ENCODE measurements at places on chromosomes 13 and 19.
A peak's percentile ranks its signal among the peaks of the same experiment; 100 is the strongest.

GRCh38 chr13:100602493-100603111, 14.0 kb upstream of the GGACT start:
- DNase-seq, result no peak

- DNase-seq, result no peak
These were observed 18.6 kb downstream of the SCEL start for GRCh38 chr13:77554069-77554468.

DNA sequence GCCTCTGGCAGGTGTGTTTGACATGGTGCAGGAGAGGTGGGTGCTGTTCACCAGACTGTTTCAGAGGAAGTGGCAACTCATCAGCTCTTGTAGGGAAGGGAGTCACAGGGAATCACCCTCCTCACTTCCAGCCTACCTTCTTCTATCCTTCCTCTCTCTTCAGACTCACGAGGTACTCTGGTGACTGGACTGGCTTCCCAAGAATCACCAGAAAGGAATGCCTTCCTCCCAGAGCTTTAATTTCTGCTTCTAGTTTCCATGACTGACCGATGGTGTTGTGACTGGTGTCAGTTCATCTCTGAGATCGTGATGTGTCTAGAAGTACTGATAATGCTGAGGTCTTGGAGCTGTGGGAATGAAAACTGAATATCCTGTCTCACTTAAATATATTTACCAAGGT, 247.3 kb downstream of the KCTD12 start:
- DNase-seq, result no peak

- DNase-seq, result no peak
These were observed 855.1 kb downstream of the SLITRK5 start for GRCh38 chr13:88526186-88526852.

DNA sequence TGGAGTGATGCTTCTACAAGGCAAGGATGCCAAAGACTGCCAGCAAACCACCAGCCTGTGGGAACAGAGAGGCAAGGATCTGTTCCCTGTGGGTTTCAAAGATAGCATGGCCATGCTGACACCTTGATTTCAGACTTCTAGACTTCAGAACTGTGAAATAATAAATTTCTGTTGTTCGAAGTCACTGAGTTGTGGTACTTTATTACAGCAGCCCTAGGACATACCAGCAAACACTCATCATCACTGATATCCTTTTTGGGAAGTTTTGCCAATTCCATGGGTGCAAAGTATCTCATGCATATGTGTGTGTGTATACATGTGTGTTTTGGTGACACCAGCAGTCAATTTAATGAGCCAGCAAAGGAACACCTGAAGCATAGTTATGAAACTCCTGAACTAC, 21.0 kb downstream of the LMO7 start:
- no peak for DNase-seq

- no peak for DNase-seq
These were observed 23.1 kb downstream of the LRFN3 start for GRCh38 chr19:35959040-35959967.

GRCh38 chr19:40208602-40209001, 9.6 kb downstream of the TTC9B start:
- DNase-seq, result no peak

DNA sequence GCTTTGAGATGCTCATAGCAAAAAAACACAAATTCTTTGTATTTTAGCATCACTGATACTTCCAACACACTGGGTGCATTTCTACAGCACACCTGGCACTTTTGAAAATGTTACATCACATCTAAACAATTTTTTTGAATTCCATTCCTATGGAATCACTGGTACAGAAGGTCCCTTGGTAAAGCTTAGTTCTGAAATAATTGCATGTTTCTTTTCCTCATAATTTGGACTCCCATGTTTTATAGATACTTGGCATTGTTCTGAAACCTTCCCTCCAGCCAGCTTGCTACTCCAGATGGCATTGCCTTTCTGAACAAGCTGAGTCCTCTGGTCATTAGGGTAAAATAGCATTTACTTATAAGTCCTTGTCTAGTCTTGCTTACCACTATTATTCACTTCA, 481.3 kb upstream of the GPC6 start:
- DNase-seq, result no peak

DNA sequence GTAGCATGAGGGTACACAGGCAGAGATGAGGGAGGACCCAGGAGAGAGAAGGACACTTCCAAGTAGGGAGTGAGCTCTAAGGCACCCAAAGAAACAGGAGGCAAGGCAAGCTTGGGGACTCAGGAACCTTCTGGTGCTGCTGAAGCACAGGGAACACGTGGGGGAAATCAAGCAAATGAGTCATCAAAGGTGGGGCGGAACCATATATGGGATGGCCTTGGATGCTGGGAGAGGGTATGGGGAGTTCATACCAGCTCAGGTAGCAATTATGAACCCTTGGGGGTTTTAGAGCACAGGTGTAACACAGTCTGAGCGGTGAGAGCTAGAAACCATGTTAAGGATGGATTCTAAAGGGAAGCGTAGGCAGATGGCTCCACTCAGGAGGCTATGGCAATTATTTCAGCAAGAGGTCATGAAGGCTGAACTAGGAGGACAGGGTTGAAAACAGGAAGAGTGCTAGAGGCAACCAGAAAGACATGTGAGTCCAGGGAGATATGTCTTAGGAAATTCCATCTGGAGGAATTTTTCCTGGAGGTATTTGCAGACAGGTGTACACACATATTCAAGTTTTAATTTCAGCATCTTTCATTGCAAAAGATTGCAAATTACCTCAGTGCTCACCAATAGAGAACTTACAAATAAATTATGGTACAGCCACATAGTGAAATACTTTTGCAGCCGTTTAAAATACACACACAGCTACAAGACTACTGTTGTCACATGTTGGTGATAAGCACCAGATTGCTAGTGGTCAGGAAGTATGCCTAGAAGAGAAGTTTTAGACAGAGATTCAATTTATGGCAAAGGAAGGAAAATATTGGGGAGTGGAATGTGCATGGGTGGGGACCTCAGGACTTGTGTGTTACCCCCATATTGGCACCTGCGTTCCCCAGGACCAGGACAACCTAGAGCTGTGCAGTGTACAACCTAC, 77.0 kb downstream of the STARD13 start:
- no peak for DNase-seq

DNA sequence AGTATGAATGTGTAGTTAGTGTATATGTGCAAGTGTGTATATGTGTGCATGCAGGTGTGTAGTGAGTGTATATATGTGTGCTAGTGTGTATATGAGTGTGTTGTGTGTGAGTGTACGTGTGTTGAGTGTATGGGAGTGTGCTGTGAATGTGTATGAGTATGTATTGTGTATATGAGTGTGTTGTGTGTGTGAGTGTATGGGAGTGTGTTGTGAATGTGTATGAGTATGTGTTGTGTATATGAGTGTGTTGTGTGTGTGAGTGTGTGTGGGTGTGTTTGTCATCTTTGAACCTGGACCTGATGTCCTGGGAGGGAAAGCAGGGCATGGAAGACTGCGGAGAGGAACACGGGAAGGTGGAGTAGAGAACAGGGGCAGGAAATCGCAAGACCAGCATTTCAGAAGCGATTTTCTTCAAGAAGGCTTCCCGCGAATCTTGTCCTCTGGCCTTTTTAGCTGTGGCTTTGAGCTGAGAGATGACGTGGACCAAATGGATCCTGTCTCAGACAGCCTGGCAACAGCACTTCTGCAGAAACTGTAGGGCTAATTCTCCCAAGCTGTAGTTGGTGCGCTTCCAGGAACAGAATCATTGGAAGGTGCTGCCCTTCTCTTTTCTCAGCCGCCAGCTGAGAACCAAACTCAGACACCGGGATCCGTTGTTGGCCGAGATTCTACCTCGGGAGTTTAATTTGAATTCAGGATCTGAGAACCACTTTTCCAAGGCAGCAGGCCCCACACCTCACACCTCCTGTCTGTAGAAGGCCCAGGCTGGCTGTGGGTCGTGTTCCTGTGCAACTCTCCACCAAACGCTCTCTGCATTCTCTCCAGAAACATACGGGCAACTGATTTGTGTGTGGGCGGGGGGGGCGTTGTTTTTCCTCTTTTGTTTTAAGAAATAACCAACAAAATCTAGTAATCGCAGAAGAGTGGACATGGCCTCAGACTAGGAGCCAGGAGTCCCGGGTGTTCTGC, 94.7 kb upstream of the RAP2A start:
- DNase-seq, result peak; percentile 80

- no peak for DNase-seq
These were observed 51.1 kb downstream of the GGACT start for GRCh38 chr13:100537486-100537885.

DNA sequence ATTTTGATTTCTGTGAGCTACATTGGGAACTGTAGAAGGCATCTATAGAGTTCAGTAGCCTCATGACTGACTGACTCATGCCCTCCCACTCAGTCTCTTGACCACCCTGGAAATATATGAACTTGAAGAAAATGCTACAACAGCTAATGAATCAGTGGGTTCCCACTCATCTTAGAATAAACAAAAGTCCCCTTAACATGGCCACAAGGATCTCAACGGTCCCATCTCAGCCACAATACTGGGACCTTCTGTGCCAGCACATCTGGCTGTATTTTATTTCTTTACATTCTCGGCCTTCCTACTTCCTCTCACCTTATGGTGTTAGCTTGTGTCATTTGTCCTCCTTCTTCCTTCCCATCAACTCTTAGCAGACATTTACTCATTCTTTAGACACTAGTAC, 619.8 kb downstream of the DCT start:
- no peak for DNase-seq

DNA sequence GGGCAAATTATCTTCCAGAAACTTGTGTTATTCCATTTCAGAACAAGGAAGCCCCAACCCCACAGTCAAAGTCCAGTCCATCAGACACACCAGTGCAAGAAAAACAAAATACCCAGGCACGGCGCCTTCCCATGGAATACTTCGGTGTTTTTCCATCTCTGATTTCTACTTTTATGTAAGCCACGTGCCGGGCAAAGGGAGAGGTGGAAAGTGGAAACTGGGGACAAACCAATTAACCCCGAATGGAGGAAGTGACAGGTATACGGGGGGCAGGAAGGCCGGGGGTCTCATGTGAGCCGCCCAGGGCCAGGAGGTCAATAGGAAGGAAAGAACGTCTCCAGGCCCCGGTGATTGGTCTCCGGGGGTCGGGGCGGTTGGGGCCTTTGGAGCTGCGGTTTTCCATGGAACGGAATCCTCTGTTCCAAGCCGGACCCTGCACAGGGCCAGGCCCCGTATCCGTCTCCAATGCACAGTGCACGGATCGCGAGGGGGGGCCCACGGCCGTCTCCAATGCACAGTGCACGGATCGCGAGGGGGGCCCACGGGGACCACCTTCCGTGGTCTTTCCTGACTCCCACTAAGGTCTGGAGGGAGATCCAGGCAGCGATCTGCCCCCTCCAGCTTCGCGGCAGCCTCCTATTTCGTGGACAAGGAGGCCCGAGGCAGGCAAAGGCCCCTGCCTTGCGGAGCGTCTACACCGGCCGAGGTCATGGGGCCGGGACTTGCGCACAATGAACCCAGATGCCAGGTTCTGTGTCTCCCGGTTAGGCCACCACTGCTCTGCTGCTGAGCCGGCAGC, 79.7 kb downstream of the GADD45B start:
- DNase-seq, result no peak

GRCh38 chr19:19540715-19541515, 2.9 kb downstream of the CILP2 start:
- no peak for DNase-seq

DNA sequence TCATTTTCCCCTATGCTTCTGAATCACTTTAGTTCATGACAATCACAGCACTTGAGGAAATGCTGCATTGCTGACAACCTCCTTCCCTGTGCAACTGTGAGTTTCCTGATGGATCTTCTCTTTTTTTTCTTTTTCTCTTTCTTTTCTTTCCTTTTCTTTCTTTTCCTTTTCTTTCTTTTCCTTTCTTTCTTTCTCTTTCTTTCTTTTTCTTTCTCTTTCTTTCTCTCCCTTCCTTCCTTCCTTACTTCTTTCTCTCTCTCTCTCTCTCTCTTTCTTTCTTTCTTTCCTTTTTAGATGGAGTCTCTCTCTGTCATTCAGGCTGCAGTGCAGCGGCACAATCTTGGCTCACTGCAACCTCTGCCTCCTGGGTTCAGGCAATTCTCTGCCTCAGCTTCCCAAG, 247.9 kb upstream of the HTR2A start:
- no peak for DNase-seq

- DNase-seq, result peak; percentile 70
These were observed 502.7 kb downstream of the UQCRFS1 start for GRCh38 chr19:28710278-28710677.

DNA sequence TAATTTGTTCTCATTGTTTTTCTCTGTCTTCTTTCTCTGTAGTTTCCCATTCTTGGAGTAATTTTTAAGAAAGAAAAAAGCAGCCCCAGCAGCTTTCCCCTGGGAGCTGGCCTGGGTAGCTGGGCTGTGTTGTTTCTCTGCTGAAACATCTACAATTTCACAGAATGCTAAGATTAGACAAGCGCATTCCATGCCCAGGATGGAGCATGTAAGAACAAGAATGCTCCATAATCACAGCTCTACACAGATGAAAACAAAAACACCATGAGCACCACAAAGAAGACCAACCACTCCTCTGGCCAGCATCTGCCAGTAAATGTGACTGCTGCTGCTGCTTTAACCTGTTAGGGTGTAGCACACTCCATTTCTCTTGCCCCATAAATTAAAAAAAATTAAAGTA, 239.2 kb upstream of the SLITRK1 start:
- DNase-seq, result no peak

- DNase-seq, result no peak
These were observed 2678.4 kb downstream of the PCDH9 start for GRCh38 chr13:64551755-64552154.

DNA sequence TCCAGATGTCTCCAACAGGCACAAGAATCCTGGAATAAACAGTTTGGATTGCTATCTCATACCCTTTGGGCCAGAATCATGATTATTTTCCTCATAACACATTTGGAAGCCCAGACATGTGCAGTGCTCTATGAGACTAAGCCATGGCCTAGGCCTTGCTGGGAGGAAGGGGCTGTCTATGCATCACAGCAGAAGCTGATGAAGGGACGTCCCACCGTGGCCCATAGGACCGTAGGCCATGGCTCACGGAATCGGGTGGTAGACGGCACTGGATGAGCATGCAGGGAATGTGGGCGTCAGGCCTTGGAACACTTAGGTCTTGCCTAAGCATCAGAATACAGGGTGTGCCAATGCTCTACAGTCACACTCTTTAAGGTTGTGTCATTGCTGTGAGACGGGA, 283.8 kb upstream of the TSHZ3 start:
- no peak for DNase-seq

DNA sequence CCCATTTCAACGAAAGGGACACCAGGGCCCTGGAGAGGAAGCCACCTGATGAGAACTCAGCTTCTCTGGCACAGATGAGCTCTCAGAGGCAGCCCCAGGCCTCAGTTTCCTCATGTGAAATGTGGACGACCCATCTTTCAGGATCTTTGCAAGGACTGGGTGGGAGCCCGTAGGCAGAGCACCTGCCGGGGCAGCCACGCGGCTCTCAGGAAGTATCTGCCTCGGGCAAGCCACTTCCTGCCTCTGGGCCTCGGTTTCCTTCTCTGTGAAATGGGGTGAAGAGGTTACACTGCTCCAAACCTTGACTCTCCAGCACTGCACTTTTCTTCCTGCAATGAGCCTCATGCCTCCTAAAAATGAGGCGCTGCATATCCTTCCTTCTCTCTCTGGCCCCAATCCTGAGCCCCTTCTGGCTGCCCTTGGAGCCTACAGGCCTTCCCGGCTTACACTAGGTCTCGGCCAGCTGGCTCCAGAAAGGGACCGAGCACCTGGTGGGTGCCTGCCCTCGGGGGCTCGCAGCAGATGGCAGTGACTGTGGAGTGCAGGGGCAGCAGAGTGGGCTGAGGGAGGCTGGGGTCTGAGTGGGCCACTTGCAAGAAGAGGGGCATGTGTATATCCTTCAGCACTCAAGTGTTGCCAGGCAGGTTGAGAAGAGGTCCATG, 3.5 kb downstream of the SSBP4 start:
- DNase-seq, result no peak
